ENCODE measurements at places on chromosomes 6 and 20.
A peak's percentile ranks its signal among the peaks of the same experiment; 100 is the strongest.

DNA sequence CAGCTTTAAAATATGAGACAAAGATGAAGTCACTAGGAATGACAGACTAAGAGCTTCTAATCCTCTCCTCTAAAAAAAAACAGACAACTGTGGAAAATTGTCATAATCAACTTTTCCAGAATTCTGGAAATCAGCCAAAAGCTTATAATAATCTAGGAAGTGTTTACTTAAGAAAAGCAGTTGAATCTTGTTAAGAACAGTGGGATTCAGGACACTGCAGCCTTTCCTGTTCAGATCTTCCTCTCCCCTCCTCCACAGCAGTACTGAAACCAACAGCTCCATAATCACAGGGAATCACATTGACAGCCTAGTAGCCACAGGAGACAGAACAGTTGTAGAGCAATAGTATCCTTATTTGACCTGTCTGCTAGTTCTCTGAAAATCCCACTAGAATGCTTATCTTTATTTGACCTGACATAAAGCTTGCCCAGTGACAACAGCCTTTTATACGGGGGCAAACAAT is 41.6 kb downstream of the IBTK start:
- peak; percentile 72 for DNase-seq

DNA sequence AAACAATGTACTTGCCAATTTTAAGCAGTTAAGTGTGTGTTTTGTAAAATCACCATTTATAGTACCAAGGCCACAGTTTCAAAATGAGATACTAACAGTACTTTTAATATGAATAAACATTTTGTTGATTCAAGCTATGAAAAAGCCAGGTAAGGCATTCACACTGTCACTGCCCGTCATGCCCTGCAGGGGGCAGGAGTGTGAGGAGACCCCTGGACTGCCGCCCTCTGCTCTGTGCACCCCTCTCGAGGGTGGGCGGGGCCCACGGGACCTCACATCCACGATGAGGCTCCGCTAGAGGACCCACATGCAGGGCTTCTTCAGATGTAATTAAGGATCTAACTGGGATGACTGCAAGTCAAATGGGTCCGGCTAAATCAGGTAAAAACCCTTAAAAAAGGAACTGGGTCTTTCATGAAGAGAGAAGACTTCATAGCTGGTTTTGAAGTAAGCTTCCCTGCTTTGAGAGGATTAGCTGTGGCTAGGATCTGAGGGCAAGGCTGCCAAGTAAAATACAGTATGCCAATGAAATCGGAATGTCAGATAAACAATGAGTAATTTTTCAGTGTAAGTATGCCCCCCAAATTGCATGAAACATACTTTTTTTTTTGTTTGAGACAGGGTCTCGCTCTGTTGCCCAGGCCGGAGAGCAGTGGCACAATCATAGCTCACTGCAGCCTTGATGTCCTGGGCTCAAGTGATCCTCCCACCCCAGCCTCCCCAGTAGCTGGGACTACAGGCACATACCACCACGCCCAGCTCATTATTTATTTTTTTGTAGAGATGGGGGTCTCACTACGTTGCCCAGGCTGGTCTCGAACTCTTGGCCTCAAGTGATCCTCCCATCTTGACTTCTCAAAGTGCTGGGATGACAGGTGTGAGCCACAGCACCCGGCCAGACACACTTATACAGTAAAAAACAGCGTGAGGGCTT is 18.7 kb downstream of the DIDO1 start:
- peak; percentile 32 for DNase-seq

DNA sequence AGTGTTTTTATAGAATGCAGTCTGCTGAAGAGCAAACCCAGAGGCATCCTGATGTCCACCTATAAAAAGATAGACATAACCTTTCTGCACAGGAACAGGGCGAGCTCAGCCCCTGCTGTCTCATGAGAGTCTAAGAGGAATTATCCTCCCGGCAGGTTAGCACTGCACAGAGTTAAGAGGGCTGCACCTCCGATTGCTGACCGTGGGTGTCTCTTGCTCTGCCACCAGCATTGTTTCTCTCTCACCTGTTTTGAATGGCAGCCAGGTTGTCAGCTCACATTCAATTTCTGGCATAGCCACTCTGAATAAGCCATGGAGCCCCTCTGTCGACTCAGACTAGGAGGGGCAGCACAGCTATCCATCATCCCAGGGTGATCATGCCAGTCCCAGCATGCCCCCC is 211.2 kb downstream of the PHACTR1 start:
- DNase-seq = no peak

DNA sequence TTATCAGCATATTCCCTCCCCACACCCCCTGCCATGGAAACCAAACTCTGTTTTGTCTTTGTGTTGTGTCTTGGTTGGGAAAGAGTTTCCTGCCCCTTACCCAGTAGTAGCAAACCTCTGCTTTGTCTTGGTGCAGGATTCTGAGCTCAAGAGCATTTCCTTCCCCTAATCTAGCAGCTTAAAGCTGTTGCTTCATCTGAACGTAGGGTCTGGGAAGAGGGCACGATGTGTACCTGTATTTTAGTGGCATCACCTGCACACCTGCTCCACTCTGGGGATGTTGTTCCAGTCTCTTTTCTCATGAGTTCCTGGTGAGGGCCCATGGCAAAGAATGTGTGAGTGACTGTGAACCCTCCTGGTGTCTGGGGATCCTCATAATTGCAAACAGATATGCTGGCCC is 164.7 kb downstream of the SCP2D1 start:
- no peak for DNase-seq

DNA sequence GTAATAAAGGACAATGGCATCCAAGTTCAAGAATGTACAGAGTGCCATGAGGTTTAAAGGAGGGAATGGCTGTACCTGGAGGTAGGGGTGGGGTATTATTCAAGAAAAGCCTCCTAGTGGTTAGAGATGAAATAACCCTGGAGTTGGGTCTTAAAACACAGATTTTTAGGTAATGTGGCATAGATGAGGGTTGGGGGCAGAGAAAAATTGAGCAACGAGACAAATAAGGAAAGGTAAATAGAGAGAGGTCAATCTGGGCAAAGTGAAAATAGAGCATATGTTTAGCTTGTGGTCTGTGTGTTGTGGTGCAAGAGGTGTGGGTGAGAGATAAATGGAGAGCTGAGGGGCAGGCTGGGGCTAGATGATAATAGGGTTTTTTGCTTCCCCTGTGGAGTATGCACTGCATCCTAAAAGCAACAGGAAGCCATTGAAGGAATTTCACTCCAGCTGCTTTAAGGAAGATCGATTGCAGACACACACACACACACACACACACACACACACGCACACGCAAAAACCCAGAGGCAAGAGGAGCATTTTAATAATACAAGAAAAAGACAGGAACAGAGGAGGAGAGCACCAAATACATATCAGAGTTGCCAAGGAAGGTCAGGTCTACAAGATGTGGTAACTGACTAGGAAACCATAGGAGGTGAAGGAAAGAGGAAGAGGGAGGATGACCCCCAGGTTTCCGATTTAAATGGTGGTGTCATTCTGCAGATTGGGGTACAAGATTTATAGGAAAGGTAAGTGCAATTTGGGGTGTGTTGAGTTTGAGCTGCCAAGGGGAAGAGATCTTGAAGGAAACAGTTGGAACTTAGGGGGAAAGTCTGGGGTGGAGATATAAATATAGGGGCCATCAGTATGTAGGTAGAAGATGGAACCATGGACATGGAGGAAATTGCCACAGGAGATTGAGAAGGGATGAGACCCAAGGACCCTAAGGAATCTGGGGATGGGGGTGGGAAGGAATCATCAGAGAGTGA is 31.3 kb upstream of the ADGRF1 start:
- peak; percentile 42 for DNase-seq

DNA sequence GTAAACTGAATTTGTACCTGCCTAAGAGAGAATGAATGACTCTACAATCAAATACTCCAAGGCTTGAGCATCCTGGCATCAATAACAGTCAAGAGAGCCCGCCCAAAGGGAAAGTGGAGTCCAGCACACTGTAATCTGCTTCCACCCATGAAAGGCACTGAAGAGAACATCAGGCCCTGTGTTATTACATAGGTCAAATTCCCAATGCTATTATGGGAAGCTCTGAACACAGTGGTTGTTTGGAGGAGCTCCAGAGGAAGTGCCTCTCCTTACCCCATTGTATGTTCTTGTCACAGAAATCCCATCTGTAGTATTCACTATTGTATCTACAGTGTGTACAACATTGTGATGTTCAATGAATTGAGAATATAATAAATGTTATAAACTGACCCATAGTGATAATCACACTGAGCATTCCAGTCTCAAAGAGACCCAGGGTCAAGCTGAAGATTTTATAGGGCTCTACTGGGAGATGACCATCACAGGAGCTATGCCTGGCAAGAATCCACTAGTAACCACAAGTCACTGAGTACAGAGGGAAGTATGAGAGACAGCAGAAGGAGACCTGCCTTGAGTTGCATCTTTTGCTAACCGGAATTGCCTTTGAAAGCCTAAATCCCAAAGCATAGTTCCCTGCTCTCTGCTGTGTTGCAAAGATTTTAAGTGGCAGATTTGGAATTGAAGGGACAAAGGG is 446.7 kb downstream of the GJA1 start:
- no peak for DNase-seq
